ENCODE measurements at places on chromosomes 3 and 15.
A peak's percentile ranks its signal among the peaks of the same experiment; 100 is the strongest.

GRCh38 chr3:3296979-3297381 lies 117.5 kb upstream of the CRBN start:
- no peak for DNase-seq

DNA sequence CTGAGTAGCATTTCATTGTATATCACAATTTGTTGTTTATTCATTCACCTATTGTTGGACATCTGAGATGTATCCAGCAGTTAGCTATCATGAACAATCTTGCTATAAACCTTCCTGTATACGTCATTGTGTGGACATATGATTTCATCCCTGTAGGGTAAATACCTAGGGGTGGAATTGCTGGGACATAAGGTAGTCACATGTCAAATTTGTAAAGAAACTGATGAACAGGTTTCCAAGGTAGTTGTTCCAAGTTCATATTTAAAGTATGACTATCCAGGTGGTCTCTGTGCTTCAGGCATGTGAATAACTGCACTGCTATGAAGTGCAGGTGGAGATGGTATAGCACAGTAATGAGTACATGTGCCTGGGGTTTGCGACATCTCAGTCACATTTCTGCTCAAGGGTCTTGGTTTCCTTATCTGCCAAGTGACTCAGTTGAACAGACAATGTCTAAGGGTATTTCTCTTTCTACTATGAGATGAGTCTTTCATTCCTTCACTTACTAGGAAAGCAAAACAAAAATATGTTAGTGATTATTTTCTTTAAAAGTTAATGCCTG lies 229.0 kb upstream of the HES1 start:
- no peak for DNase-seq

- DNase-seq, result peak; percentile 23
These were observed 2.0 kb downstream of the GP5 start for GRCh38 chr3:194396859-194397756.

- DNase-seq, result no peak
These were observed 8.9 kb downstream of the PRKCD start for GRCh38 chr3:53169832-53170324.

DNA sequence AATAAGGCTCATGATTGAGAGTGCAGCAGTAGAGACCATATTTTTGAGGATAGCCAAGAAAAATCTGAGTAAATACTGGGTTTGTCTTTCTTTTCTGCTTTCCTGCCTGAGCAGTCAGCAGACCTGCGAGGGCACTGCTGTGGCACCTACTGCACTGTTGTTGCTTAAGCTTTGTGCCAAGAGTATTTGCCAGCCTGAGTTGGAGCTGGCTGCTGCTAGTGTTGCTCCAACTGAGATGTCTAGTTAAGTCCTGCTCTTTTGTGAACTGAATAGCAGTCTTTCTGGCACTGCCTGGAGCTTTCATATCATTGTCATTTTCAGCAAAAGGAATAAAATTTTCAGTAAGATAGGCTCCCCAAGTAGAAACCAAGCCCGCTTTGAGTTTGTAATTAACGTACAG lies 214.5 kb upstream of the P2RY1 start:
- no peak for DNase-seq

Data from activated T-cell treated with anti-CD3 and anti-CD28 coated beads for 48 hours (primary cell).